ENCODE measurements at places on chromosomes 2 and 18.

DNA sequence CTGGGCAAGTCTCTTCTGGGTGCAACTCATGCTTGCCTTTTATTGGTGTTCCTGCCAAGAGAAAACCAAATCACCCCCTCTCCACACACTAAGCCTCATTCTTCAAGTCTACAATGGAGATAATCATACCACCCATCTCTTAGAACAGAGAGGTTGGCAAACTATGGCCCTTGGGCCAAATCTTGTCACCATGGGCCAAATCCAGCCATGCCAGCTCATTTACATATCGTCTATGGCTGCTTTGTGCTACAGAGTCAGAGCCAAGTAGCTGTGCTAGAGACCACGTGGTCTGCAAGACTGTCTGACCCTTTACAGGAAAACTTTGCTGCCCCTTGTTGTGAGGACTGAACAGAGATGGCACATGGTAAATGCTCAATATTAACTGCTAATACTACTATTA lies 270.3 kb upstream of the PARD3B start:
- no peak for DNase-seq

DNA sequence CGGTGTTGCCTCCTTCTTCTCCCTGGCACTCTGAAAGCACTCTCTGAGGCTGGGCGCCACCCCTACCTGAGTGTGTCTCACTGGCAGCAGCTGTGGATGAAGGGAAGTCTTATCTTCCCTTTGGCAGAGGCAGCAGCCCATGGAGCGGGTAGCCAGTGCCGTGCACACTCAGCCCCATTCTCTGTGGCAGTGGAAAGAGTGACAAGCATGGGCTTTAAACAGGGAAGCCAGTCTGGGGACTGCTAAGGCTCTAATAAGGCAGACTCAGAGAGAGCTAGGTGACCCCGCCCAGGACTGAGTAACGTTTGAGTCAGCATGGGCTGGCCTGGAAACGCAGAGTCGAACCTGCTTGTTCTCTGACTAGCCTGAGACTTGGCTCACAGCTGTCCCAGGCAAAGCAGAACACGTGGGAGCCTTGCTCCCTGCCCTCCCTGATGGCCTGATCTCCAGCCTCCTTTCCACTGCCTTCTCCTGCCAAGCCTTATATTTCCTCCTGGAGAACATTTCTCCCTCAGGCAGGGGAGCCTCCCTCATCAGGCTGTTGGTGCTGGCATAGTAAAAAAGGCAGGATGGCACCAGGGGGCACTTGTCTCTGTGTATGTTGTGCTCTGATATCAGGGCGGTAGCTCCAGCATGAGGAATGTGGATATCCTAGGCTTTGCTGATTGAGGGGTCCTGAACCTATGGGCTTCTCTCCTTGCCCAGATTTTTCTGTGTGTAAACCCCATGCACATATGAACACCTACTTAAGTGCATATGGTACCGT lies 93.9 kb upstream of the LGALSL start:
- DNase-seq = no peak

- no peak for DNase-seq
Observed at GRCh38 chr2:215577356-215577755, 141.5 kb upstream of the FN1 start.

DNA sequence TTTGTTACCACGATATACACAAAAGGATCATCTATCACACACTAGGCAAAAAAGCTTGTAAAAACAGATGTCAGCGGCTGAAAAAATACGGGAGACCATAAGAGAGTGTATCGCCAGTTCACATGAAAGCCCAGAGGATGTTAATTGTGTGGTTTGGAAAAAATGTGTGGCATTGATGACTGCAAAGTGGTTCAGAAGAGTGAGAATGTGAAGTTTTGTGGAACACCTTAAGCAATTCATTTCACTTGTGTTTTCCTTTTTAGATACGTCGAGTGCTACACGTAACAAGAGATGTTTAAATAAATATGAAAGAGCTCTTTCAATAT lies 61.7 kb upstream of the DAPL1 start:
- no peak for DNase-seq

GRCh38 chr2:1022178-1022577 lies 71.5 kb downstream of the SNTG2 start:
- no peak for DNase-seq

GRCh38 chr2:241112592-241112991 lies 10.5 kb upstream of the MTERF4 start:
- DNase-seq = no peak

GRCh38 chr2:174153757-174154680 lies 94.3 kb downstream of the OLA1 start:
- DNase-seq = no peak

- DNase-seq = peak; percentile 53
Observed at GRCh38 chr18:57621246-57621604, 411 bp downstream of the NARS1 start.

DNA sequence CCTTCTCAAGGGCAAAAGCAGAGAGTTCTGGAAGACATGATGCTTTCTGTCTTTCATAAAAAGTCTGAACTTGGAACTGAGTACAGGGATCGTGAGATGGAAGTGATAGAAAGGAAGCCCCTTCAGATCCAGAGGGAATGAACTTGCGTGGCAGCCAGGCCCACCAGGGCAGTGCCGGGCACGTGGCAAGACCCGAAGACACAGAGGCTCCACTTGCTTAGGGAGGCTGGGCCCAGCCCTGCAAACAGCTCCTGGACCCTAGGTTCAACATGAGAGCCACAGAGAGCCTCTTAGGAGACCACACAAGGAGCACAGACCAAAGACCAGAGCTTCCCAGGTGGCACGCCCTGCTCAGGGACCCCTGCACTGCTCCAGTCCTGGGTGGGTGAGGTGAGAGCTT lies 155.4 kb upstream of the SMIM21 start:
- no peak for DNase-seq

DNA sequence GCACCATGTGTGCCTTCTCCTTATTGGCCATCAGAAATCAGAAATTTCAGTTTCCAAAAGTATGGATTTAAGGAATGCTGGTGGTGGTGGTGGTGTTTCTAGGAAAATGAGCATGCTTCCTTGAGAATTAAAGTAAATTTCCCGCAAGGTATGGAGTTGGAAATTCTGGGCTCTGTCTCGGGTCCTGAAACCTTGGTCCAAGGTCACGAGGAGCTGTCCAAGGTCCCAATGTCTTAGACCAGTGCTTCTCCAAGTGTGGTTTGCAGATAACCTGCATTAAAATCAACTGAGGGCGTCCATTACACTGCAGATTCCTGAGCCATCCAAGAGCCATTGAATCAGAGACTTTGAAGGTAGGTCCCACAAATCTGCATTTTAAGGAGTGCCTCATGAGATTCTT lies 210.9 kb upstream of the PKDCC start:
- no peak for DNase-seq

DNA sequence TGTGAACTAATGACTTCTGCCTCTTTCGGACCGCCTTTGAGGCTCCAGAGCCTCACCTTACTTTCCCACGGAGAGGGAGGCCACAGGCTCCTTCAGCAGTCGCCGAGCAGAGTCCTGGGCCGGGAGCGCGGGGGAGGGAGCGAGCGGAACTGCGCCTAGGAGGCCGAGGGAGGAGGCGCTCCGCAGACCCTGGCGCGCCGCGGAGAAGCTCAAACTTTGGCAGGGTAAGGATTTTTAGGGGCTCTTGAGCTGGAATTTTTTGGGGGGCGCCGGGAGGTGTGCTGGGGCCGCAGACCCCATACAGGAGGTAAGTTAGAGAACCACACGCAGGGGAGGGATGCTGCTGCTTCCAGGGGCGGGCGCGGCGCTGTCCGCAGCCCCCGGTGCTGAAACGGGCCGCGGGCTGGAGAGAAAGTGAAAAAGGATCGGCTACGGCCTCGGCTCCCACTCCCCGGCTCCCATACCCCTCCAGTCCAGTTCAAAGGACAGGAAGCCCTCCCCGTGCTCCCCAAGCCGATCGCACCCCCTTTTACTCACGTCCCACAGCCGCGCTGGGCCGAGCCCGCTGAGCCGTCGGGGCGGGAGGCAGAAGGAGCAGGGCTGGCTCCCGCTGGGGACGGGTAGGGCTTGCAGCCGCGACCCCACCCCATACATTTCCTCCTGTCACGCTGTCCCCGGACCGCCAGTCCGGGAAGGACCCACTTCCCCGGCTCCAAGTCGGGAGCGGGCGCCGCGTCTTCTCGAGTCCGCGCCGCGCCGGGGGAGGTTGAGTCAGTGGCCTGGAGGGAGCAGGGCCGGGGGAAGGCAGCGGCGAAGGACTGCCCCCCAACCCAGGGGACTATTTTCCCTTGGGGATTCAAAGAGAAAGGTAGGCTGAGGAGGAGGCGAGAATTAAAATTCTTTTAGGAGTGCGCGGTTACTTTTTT lies at the start of gene CNGA3:
TSS of gene CNGA3 (plus strand) at position 146 of the 926 bp plus-strand sequence. CDS start 23,520 bp downstream, outside the sequence.
- no peak for DNase-seq

DNA sequence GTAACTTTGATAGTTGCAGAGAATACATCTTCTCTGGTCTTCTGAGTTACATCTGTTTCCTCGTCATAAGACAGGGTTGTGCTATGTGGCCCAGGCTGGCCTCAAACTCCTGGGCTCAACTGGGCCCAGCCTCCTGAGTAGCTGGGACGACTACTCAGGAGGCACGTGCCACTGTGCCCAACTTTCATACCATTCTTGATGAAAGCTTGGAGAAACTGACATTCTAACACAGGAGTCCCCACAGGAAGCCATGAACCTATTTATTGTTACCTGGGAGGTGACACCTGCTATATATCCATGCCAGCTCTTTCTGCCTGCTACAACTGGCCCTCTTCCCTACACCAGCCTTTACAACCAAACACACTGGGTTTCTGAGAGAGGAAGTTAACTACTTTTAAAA lies 19.1 kb downstream of the EIF2AK3 start:
- DNase-seq = no peak

GRCh38 chr2:54579682-54580620 lies 123.8 kb downstream of the SPTBN1 start:
- no peak for DNase-seq

GRCh38 chr2:214217599-214217998 lies 193.3 kb upstream of the VWC2L start:
- no peak for DNase-seq

GRCh38 chr2:144459286-144459685 lies 60.6 kb downstream of the ZEB2 start:
- no peak for DNase-seq

GRCh38 chr18:46073474-46074331 lies 1.6 kb upstream of the PSTPIP2 start:
- DNase-seq = no peak

DNA sequence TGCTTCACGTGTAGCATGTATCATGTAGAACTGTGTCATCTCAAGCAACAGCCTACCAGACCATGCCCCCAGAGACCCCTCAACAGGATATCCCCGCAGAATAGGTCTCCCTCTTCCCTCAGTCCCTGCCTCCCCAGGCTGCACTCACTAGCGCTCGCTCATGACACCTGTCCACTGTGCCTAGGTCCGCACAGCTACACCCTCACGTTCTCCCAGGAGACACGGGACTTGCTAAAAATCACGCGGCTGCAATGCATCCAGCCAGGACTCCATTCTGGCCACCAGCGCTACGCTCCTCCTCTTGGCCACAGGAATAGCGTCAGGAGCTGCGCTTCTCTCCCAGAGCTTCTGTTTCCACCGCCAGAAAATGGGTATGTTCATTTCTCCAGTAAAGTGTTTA lies 2.5 kb downstream of the PXDN start:
- DNase-seq = no peak

DNA sequence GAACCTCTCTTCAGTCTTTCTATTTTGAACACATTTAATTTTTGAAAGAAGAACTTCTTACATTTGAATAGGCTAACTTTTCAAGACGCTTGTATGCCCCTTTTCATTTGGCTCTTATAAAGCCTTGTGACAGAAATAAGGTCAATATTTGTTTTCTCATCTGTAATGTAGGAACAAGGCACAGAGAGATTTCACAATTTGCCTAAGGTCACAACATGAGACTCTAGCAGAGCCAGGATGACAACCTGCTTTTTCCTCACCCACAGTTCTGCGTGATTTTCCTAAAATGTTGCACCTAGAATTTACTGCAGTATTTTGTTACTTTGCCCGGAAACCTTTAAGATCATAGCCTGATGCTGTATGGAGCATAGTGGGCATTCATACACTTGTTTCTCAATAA lies 67.4 kb downstream of the TXNL1 start:
- no peak for DNase-seq

DNA sequence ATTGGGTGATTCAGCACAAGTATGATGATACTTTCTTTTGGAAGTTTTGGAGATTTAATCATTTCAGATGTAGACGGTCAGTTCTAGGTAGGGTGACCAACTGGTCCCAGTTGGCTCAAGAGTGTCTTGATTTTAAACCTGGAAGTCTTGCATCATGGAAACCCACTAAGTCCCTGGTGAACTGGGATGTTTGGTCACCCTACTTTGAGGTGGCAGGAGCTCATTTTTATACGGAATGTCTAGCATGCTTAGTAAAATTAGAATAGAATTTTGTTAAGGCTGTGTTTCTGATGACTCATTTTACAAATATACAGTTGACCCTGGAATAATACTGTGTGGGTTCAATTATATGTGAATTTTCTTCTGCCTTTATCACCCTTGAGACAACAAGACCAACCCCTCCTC lies 61.5 kb upstream of the DOCK10 start:
- DNase-seq = no peak

DNA sequence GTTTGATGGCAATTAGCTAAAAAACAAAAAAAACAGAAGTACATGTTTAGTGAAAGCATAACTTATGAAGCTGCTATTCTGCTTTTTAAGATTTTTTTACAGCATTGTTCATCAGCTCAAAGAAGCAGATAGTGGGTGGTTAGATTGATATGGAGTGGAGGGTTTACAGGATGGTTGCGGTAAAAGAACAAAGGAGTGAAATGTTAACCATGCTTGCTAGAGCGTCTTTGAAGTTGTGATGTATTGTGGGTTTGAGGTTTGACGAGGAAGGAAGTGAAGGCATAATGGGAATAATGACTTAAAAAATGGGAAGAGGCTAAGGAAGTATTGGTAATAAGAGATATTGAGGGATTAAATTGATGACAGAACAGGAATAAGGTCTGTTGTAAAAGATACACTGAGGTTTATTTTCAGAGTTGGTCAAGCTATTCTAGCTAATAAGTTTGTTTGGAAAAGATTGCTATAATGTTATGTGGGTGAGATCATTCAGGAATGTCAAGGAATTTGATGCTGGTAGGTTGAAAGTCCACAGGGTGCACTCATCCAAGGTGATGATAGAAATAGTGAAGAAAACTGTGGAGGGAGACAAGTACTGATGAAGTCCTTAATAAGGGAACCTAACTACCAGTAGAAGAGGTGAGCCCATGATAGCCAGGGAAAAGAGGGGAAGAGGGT lies 14.6 kb downstream of the SPOPL start:
- no peak for DNase-seq

DNA sequence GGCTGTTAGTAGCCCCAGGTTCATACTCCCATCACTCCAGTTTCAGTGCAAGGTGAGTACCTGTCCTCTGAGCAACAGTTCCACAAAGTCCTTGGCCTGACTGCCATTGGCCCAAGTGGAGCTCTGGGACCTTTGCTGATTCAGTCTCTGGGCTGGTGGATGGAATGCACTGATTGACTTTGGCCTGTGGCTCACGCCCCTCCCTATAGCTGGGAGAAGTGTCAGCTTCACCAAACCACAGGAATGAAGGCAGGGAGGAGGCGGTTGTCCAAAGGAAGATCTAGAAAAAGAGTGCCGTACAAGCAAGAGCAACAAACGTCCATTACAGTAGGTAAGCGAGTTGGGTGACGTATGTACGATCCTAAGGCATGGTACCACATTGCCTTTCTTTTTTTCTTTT lies 34.0 kb downstream of the QPCT start:
- no peak for DNase-seq

- DNase-seq = no peak
Observed at GRCh38 chr2:27164960-27165763, 16.4 kb downstream of the TCF23 start.

Measured in NK-92 treated with Interleukin-12 subunit alpha and Interleukin-12 subunit beta, amount 100 ng/mL, for 24 hours (cell line).